Activated T-helper 1 cell treated with Interleukin-2 at 50 U/mL for 16 hours (primary cell): ENCODE measurements at places on chromosomes 4 and X.

DNA sequence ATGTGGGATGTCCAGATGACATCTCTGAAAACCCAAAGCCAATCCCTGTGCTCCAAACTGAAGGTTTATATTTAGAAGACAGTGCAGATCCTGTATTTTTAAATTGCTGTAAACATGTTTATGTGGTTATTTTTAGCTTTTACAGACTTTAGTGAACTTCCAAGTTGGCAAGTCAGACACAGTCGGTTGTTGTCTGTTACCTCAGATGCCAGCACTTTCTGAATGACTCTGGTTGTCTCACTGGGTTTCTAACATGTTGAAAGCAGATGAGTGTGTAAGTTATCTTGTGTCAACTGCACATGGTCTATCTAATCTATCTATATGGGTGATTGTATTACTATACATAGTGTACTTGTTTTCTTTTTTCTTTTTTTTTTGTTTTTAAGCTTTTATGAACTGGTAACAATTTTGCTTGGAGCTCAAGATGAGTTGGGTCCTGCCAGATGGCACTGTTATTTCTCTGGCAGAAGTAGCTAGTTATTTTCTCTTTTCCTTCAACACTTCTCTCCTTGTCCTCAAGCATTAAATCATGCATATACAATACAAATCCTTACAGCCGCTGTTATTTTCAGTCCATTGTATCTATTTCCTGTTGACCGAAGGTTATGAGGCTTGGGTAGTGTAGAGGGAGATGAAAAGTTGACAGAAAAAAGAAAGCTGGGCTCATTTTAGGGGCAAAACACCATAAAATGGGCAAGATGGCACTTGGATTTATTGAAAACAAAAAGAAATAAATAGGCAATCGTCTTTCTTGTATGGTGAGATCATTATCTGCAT is 66.3 kb downstream of the GAB1 start:
- no peak for DNase-seq

GRCh38 chrX:78092296-78092695 is 11.8 kb upstream of the PGK1 start:
- no peak for DNase-seq

- no peak for DNase-seq
Observed at GRCh38 chr4:110132816-110133719, 65.3 kb downstream of the ELOVL6 start.

GRCh38 chr4:125125276-125125675 is 189.5 kb upstream of the FAT4 start:
- no peak for DNase-seq

DNA sequence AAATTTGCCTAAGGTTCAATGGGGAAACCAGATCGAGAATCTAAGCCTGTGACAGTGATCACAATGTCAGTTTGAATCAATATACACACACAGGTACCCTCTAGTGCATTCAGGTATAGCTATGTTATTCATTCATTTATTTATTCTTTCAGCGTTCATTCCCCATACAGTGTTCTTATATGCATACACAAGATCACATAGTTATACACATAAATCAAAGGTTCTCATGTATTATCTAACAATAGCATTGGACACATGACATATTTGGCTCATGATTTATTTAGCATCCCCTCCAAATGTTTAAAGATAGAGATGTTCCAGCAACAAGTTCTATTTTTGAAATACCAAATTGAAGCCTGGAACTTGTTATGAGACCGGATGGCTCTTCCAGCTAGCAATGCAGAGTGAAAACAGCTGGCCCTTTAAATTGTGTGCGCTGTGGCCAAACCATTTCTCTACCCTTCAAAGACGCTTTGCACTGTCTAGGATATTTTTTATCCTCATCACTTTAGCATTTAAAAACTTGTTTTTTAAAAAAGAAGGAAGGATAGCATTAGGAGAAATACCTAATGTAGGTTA is 131.0 kb downstream of the ATXN3L start:
- DNase-seq: no peak

DNA sequence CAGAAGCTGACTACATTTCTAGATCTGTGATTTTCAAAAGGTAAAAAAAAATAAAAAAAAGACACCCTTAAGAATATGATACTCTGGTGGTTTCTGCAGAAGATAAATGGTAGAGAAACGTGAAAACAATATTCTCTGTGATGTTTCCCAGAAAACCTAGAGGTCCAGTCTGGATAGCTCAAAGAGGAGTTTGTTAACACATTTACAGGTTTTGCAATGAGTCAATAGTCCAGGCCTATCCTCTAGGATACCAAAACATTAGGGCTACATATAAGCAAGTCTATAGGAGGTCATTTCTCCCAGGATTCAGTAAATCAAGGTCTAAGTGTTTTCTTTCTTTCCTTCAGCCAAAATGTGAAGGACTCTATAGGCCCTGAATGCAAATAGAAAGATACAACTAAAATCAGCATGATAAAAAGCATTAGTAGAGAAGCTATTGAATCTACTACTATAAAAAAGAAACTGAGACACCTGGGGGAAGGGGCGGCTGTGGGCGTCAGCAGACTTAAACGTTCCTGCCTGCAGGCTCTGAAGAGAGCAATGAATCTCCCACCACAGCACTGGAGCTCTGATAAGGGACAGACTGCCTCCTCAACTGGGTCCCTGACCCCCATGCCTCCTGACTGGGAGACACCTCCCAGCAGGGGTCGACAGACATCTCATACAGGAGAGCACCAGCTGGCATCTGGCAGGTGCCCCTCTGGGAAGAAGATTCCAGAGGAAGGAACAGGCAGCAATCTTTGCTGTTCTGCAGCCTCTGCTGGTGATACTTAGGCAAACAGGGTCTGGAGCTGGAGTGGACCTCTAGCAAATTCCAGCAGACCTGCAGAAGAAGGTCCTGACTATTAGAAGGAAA is 33.7 kb upstream of the SPP1 start:
- no peak for DNase-seq

DNA sequence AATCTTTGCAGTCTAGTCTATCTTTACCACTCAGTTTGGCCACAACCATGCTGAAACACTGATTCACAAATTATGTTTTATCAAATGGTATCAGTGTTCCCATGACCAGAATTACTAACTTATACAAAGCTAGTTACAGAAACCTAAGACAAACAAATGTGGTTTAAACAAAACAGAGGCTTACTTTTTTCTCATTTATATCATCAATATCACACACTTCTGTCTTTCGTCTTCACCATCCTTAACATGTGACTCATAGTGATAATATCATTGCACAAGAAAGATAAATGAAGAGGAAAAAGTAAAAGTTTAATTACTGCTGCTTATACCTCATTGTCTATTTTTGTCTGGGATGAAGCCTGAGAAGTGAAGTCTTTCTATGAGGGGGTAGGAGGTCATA is 406.6 kb downstream of the PCDH10 start:
- no peak for DNase-seq

DNA sequence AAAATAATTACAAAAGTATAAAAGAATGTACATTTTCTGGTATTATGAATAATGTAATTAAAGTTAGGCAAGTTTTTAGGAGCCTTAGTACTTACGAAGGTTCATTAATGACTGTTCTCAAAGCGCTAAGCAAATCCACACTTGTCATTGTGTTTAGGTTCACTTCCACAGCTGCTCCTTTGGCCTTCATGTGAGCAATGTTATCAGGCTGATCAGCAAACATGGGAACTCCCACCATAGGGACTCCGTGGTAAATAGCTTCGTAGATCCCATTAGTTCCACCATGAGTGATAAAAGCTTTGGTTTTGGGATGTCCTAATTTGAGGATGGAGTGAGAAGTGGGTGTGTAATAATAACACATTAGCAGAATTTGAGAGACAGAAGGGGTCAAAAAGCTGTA is 45.1 kb downstream of the UGT2A2 start:
- DNase-seq: no peak

- no peak for DNase-seq
Observed at GRCh38 chr4:80566203-80566872, 230.8 kb downstream of the CFAP299 start.

GRCh38 chr4:5750052-5750945 is 39.3 kb downstream of the EVC start:
- no peak for DNase-seq

DNA sequence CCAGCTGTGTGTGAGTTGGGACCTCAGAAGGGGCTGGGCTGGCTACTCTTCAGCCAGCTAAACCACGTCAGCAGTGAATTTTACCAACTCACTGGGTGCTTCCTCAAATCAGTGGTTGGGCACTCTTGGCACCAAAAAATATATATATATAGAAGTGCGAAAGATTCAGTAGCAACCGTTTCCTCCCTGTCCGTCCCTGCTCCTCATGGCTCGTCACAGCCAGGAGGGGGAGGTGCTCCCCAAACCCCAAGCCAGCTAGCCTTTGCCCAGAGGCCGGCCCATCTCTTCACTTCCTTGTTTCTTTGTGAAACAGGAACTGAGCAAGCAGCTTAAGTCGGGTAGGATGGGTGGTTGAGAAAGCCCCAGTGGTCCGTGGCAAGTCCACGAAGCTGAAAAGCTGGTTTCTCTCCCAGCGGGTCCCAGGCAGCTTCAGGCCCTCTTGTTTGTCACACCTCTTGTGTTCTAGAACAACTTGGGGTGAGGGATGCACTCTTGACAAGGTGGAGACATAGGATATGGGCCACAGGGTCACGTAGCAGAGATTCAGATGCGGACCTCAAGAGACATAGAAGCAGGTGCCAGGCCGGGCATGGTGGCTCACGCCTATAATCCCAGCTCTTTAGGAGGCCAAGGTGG is 6.8 kb upstream of the SASH3 start:
- no peak for DNase-seq

DNA sequence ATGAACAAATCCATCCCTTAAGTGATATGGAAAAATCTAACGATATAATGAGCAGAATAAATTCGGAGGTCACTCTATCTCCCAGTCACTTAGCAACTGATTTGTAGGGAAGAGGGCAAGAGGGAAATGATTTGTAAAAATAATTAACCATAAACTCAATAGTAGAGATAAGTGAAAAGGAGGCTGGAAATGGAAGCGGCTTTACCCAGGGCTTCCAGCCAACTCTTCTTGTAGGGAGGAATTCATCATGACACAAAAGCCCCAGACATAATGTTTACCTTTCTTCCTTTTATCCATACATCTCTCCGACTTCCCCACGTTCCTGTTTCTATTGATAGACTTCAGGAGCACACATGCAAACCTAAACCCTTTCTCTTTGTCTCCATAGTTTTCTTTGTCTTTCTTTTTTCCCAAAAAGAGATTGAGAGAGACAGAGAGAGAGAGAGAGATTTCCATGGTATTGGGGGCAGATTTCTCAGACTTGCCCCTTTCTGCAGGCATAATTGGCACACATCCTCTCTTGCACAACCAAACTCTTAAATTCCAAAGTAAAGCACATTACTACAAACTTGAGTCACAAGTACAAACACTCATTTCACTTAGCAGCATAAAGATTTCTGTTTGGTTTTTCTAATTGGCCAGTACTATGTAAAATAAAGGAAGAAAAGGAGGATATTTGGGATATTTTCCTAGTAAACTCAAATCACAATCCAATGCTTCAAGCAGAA is 140.9 kb downstream of the MAPK10 start:
- no peak for DNase-seq

DNA sequence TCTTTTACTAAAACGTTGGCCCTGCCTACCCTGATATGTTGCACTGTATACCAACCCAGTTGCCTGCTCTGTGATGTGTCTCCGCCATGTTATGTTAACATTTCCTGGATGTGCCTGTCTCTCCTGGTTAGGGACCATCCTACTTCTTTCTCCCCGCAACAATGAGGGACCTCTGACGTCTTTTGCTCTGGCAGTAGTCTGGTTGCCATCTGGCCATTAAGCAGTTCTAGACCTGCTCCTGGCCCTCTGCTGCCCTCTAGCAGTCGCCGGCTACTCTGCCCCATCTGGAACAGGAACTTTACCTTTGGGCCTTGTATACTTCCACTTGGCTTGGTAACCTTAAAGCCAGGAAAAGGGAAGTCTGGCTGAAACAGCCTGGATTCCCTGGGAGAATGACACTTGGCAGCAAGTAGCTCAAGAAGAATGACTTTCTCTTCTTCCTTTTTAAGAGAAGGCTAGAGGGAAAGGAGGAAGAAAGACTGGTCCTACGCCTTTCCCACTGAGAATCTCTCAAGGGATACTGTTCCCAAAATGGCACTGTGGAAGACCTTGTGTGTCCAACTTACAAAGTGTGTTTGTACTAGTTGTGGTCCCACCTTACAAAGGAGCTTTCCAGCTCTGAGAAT is 63.5 kb downstream of the GPC3 start:
- no peak for DNase-seq

- no peak for DNase-seq
Observed at GRCh38 chrX:129188231-129188630, 335.1 kb downstream of the SMARCA1 start.

DNA sequence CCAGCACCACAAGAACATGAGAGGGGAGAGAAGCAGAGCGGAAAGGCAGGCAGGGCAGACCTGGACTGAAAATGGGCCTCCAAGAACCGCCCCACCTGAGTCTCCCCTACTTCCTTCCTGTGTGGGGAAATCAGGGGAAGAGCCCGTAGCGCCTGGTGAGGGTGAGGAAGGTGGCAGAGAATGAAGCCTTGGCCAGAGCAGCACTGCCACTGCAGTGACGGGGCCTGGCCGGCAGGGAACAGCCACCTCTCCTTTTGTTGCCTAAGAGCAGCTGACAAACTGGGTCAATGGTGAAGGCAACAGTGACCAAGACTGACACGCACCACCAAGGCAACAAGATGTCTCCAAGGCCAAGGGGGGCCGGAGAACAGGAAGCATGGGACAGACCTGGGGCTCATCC is 58.4 kb upstream of the CBR4 start:
- DNase-seq: no peak

- DNase-seq: no peak
Observed at GRCh38 chr4:143341186-143341755, 4.6 kb downstream of the GAB1 start.

GRCh38 chrX:368811-369562 is 17.7 kb downstream of the PPP2R3B start:
- no peak for DNase-seq

DNA sequence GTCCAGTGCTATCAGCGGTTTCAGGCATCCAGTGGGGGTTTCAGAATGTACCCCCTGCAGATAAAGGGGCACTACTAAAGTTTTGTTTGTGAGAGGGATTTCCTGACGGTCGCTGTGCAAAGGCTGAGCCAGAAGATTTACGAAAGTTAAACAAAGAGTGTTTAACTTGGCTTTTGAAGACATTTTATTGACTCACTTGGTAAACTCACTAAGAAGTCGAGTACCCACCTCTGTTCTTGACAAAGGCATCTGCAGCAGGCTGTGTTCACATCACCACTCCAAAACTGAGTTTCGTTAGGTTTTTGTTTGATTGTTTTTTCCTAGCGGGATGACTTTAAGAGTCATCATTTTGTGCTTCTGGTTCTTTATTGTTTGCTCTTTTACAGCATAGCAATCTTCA is 143.9 kb upstream of the TBL1X start:
- no peak for DNase-seq

GRCh38 chr4:148238811-148239493 is 203.3 kb downstream of the NR3C2 start:
- DNase-seq: no peak

- no peak for DNase-seq
Observed at GRCh38 chr4:10593130-10593529, 91.4 kb downstream of the CLNK start.

- DNase-seq: no peak
Observed at GRCh38 chr4:138604556-138604955, 362.4 kb upstream of the SLC7A11 start.
